ENCODE measurements at places on chromosomes 16 and 17.

DNA sequence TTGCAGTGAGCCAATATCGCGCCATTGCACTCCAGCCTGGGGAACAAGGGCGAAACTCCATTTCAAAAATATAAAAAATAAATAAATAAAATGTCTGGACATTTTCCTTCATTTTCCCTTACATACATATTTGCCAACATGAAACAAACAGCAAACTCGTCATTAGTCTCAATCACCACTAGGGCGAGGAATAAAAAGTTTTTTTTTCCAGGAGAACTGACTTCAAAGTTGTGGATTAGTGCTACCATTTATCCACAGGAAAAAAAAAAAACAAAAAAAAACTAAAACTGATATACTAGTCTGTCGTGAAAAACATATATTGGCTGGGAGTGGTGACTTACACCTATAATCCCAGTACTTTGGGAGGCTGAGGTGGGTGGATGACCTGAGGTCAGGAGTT is 77.0 kb upstream of the MTMR4 start:
- DNase-seq = no peak

DNA sequence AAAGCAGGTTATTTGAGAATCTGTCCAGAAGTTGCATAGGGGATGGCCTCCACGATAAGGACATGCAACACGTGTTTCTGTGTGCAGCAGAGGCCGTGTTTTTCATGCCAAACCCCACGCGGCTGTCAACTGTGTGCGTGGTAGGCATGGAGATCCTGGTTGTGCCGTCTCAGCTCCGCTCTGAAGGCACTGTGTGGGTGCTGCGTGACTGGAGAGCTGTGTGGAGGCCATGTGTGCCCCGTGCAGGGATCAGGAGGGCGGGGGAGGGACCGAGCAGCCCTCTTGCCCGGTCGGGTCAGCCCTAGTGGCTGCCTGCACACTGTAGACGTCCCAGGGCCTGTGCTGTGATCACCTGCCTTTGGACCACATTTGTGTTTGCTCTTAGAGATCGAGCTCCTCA is 74.5 kb downstream of the SEC14L1 start:
- no peak for DNase-seq

DNA sequence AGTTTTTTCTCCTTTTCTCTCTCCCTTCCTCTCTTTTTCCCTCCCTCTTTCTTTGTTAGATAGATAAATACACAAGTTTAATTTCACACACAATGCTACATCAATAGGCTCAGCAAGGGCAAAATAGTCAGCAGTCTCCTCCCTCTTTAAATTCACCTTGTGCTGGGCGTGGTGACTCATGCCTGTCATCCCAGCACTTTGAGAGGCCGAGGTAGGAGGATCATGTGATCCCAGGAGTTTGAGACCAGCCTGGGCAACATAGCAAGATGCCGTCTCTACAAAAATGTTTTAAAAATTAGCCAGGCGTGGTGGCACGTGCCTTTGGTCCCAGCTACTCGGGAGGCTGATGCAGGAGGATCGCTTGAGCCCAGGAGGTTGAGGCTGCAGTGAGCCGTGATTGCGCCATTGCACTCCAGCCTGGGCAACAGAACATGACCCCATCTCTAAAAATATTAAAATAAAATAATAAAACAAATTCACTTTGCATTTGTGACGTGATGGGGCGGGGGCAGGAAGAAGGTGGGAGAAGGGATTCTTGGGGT is 27.4 kb downstream of the IL21R start:
- no peak for DNase-seq

DNA sequence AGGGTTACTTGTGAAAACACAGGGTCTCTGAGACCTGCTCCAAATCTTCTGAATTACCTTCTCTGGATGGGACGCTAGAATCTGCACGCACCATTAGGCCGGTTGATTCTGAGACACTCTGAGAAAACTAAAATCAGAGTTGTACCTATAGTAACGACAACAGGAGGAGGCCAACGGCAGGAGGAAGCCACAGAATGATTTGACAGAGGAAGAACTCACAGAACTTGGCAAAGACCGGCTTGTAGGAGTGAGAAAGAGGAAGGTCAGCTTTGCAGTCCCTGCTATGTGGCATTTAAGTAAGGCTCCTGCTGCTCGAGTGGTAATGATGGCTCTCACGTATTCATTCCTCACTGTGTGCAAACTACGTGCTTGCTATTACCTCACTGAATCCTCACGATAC is 483.0 kb downstream of the TMEM114 start:
- DNase-seq = no peak

DNA sequence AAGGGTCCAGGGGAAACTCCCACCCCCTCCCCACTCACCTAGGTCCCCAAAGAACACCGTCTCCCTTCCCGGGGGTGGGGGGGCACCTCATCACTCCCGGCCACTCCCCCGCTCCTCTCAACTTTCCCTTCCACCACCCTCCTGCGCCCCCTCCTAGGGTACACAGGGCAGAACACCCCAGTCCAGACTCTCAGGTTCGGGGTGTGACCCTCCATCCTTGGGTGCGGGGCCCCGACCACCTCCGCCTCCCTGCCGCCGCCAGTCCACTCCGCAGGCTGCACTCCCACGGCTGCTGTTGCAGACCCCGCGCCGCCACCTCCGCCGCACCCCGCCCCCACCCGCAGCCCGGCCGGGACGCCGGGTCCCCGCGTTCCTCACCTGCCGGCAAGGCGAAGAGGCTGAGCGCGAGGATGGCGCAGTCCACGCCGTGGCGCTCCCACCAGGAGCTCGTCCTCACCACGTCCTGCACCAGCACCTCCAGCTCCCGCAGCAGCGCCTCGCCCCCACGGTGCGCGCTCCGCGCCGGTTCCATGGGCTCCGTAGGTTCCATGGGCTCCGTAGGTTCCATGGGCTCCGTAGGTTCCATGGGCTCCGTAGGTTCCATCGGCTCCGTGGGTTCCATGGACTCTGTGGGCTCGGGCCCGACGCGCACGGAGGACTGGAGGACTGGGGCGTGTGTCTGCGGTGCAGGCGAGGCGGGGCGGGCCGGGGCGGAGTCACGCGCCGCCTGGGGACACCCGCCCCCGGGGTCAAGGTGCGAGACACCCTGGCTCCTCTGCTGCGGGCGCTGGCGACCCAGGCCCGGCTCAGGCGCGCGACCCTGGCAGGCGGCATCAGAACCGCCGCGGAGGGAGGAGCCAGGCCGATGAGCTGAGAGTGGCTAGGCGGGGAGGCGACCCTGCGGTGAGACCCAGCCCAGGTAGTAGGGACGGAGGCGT is at the start of gene FADS6:
TSS of gene FADS6 (minus strand) at position 660 of the 938 bp plus-strand sequence. CDS start at position 622, 38 bp downstream.
- peak; percentile 32 for DNase-seq

GRCh38 chr17:29181226-29181625 is 1.0 kb upstream of the MYO18A start:
- DNase-seq = no peak

- no peak for DNase-seq
Measured at GRCh38 chr17:32780721-32781120, 96.2 kb downstream of the MYO1D start.

- no peak for DNase-seq
Measured at GRCh38 chr17:2875608-2876007, 79.4 kb downstream of the RAP1GAP2 start.

- DNase-seq = no peak
Measured at GRCh38 chr17:538181-538973, 176.3 kb downstream of the VPS53 start.

- DNase-seq = peak; percentile 75
Measured at GRCh38 chr16:2147981-2148671, at the start of gene RAB26. Gene RAB26 (plus strand): TSS chr16:2148625. CDS start chr16:2148784, 159 bp downstream.

DNA sequence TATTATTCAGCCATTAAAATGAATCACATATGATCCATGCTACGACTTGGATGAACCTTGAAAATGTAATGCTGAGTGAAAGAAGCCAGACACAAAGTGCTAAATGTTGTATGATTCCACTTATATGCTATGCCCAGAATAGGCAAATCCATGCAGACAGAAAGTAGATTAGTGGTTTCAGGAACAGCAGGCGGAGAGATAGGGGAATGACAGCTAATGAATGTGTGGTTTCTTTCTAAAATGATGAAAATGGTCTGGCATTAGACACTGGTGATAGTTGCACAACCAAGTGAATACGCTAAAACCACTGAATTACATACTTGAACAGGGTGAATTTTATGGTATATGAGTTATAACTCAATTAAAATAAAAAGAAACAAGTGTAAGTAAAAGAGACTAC is 121.8 kb upstream of the NOG start:
- DNase-seq = no peak
